ENCODE measurements at places on chromosomes 6 and 20. TPM values are rescaled to one million over a fixed set of nuclear protein-coding genes. Genes with fewer than 3 reads are reported as not detected.

The LRFN2 gene
- not detected for polyA plus RNA-seq

The MAP1LC3A gene
- polyA plus RNA-seq: 8.6 TPM

The MOG gene
- not detected for polyA plus RNA-seq

The RALGAPA2 gene
- 5.4 TPM for polyA plus RNA-seq

The HSPA12B gene
- polyA plus RNA-seq: not detected

The WFDC10B gene
- not detected for polyA plus RNA-seq

The UST gene
- 1.3 TPM for polyA plus RNA-seq

The ULBP1 gene
- not detected for polyA plus RNA-seq

The ATP6V1G2 gene
- polyA plus RNA-seq: 0.53 TPM

The RFX6 gene
- polyA plus RNA-seq: not detected

The CAP2 gene
- not detected for polyA plus RNA-seq

The BTN1A1 gene
- polyA plus RNA-seq: 3.7 TPM

The PI16 gene
- 2.3 TPM for polyA plus RNA-seq

The OVOL2 gene
- not detected for polyA plus RNA-seq

The RGS17 gene
- polyA plus RNA-seq: 0.05 TPM

The SLC39A7 gene
- 23.1 TPM for polyA plus RNA-seq

The HLA-DQB2 gene
- polyA plus RNA-seq: 121 TPM

The PAX1 gene
- polyA plus RNA-seq: not detected

The AGPAT4 gene
- polyA plus RNA-seq: 0.98 TPM

The VNN1 gene
- not detected for polyA plus RNA-seq

The RNF5 gene
- 88.8 TPM for polyA plus RNA-seq

The LINC00237 gene
- polyA plus RNA-seq: not detected

The HEY2 gene
- polyA plus RNA-seq: 0.30 TPM

The NRSN2 gene
- 6.2 TPM for polyA plus RNA-seq

The ARFGAP1 gene
- 12.2 TPM for polyA plus RNA-seq

The TAGAP gene
- polyA plus RNA-seq: 157 TPM

The CDH4 gene
- polyA plus RNA-seq: not detected

The ANGPT4 gene
- not detected for polyA plus RNA-seq

The TMX4 gene
- 63.2 TPM for polyA plus RNA-seq

The CGAS gene
- polyA plus RNA-seq: 16.2 TPM
